ENCODE measurements at places on chromosomes 11 and 22.

GRCh38 chr11:134779179-134779578, 367.1 kb upstream of the B3GAT1 start:
- DNase-seq = no peak

GRCh38 chr11:123681030-123681429, 26.6 kb upstream of the SCN3B start:
- DNase-seq = no peak

DNA sequence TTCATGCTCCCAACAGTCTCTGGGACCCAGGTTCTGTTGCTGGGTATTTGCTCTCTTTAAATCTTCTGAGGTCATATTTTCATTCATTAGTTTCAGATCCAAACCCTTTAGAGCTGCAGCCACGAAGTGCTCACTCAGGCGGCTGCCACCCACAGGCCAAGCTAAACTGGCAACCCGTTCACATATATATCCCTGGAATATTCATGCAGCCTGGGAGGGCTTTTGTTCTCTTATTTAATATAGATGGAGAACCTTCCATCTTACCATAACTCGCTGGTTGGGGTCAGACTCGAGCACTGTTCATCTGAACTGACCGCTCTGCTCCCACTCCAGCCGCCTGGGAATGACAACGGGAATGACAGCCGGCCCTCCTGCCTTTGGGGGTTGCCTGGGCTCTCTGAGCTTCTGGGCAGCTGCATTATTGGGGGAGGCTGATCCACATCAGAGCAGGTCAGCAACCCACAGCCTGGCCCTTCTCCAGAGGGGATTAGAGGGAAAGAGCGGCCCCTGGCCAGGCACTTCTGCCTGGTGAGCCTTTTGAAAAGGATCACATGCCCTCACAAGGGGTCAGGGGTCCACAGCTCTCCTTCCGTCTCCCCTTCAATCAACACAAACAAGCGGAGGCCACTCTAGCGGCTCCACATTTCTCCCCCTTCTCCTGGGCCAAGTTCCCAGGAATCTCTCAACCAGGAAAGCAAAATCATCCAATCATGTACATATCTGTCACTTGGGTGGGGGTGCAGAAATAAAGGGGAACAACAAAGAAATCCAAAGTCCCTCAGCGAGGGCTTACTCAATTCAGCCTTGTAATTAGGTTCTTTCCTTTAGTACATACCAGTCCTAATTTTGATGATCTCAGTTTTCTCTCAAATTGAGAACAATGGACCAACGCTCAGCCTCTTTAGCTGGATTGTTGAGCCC, 11.8 kb downstream of the TMEM184B start:
- no peak for DNase-seq

GRCh38 chr11:14774721-14775120, 117.3 kb downstream of the CYP2R1 start:
- DNase-seq = no peak
